ENCODE measurements at places on chromosomes 16 and 17.

- DNase-seq, result no peak
These were observed 11.6 kb downstream of the DDX42 start for GRCh38 chr17:63785556-63785955.

DNA sequence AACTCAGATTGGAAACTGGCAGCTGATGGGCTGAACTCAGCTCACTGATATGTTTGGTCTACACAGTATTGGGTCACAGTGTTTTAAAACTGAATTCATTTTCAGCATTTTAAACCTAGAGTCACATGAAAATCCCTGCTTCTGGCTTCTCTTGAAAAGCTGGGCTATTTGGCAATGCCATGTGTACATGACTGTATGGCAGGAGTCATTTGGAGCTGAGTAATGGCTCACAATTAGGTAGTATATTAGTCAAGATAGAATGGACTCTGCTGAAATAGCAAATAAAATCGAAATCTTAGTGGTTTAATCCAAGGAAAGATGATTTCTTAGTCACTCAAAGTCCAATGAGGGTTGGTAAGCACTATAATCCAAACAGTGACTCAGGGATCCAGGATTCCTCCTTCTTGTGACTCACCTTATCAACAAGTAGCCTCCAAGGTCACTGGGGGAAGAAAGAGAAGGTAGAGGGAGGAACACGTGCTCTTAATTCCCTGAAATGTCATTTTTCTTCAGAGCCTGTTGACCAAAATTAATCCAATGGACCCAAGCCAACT lies 13.9 kb upstream of the PMP22 start:
- DNase-seq, result peak; percentile 29

DNA sequence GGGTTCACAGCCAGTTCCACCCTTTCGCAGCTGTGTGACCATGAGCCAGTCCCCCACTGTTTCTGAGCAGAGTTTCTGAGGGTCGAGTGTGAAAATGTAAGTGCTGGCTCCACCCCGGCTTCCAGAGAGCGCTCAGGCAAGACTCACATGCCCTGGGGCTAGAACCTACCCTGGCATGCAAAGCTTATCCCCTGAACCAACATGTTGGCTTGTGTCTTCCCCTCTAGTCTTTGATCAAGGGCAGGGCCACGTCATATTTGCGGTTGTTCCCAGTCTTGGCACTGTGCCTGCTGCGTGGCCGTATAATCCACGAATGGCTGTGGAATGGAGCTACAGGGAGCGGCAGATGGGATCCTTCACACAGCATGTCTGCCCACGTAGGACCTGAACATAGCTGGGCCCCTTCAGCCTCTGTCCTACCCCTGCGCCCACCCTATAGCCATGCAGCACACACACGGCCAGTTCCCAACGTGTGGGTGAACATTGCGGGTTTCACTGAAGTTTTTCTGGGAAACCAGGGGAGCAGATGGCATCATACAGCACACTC lies 84.8 kb downstream of the MRM1 start:
- no peak for DNase-seq

DNA sequence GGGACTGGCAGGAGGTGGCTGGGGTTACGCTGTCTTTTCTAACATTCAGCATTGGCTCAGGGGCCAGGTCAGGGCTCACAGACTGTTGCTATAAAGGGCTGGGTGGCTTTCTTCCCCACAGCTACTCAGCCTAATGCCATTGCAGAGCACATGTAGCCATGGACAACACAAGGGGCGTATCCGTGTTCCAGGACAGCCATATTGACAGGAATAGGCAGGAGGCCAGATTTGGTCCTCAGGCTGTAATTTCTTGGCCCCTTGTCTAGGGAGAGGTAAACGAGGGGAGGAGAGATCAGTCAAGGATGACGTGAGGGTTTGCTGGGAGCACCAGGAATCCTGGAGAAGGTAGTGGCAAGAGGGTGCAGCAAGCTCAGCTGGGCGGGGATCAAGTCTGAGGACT lies 21.2 kb upstream of the MYO15B start:
- DNase-seq, result peak; percentile 52

- no peak for DNase-seq
These were observed 60.3 kb upstream of the FAM20A start for GRCh38 chr17:68661265-68662036.

DNA sequence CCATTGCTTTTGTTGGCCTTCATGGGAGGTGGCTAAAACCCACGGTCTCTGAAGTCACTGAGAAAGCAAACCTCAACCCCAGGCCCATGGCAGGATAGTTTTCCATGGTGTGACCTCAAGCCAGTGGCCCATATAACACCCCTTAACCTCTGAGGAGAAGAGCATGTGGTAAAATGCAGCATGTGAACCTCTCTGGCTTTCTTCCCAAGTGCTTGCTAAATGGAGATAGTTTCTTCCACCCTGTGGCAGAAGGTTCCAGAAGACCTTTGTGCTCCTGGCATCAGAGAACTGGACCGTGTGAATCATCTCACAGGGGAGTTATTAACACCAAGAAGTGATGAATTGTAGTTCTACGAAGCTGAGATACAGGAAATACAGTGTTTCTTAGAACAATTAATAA lies 47.3 kb downstream of the MYOCD start:
- DNase-seq, result no peak

DNA sequence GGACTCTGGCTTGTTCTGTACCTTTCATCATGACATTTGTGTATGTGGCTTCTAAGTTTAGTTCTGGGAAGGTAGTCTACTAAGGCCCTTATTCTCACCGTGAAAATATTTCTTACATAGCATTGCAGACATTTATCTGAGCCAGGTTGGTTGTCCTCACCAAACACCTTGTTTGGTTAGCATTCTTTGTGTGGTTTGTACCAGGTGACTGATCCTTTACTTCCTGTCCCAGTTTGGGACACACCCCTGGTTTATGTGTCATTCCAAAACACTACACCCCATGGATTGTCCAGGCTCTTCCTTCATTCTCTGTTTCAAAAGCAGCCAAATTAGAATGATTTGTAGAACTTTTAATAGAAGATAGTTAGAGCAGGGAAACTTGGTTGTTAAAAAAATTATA lies 23.2 kb upstream of the DUSP14 start:
- DNase-seq, result no peak

DNA sequence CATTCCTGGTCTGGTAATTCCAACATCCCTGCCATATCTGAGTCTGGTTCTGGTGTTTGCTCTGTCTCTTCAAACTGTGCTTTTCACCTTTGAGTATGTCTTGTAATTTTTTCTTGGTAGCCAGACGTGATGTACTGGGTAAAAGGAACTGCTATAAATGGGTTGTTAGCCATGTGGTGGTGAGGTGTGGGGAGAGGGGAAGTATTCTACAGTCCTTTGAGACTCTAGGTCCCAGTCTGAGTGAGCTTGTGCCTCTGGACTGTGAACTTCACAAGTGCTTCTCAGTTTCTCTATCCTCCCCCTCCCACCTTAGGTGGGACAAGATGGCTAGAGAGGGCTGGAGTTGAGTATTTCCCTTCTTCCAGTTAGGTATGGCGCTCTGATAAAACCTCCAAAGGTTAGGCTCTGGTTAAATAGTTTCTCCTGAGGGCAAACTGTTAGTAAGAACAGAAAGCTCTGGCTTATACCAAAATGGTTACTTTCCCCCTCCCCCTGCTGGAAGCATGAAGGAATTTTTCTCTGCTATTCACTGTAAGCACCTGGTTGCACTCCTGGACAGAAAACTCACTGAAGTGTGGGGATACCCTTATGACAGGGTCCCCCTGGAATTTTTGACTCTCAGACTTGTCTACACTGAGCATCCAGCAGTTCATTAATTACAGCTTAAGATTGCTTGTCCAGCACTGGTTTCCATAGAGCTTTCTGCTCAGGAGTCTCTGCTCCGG lies 87.8 kb downstream of the MARCHF10 start:
- DNase-seq, result peak; percentile 88

DNA sequence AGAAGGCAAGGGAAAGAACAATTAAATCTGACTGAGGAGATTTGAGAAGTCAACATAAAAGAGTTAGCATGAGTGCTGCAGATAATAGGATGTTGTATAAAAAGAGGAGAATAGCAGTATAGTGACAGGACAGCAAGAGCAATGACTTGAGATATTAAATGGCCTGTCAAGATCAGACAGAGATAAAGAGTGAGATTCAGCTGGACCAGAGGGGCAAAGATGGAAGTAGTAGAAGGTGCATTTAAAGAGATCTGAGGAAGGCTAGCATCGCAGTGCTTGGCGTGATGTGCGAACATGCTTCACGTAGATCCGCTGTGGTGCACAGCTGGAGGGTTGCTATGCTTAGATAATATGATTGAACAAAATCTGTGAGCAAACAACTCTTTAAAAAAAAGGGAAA lies 1422.6 kb upstream of the CDH8 start:
- DNase-seq, result no peak

DNA sequence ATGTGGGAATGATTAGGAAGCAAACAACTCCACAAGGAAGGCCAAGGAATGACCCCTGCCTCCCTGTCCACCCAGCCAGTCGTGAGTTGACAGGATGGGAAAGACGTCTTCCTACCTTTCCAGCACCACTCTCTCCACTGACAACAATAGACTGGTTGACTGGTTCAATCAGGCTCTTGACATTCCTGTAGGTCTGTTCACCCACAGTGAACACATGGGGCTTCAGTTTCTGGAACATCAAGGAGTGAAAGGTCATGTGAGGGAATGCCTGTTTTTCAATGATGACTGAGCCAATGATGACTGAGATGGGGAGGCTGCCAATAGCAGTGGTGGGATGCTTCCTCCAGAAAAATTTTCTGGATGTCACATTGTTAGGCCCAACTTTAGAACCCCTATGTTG lies 9.6 kb downstream of the MYO19 start:
- DNase-seq, result peak; percentile 52
